ENCODE measurements at places on chromosomes 3 and 15.

DNA sequence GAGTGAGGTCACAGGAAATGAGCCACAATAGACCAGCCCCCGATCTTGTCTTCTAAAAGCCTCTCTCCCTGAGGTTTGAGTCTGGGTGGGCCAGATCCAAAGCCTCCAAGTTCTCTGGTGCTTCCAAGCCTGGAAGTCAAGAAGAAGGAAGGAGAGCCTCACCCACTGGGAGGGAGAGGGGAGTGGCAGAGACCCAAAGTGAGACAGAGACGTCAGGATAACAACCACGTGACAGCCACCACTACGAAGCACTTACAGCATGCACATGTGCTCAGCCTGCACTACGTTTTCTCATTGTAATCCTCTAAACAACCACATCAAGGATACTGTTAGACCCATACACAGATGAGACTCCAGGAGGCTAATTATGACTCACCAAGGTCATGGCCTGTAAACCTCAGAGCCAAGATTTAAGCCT lies 197.3 kb upstream of the LINGO1 start:
- DNase-seq, result no peak

GRCh38 chr3:102006812-102007485 lies 157.6 kb downstream of the NFKBIZ start:
- no peak for DNase-seq

DNA sequence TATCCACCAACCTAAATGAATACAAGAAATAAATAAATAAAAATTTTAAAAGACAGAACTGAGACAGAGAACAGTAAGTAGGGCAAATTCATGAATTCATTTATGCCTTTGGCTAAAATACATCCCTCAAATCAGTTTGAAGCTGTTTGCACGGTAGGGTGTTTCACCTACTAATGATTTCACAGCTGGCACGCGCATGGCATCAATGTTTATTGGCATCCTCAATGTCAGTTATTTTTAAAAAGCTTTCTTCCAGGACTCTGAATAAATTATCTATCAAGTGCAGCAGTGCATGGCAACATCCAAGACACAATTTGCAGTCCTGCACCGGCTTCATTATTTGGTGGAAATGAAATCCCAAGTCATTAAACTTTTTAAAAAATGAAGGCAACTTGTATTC lies 985.2 kb upstream of the ROBO1 start:
- no peak for DNase-seq

GRCh38 chr3:112409041-112409440 lies 76.1 kb downstream of the CD200 start:
- DNase-seq, result no peak

DNA sequence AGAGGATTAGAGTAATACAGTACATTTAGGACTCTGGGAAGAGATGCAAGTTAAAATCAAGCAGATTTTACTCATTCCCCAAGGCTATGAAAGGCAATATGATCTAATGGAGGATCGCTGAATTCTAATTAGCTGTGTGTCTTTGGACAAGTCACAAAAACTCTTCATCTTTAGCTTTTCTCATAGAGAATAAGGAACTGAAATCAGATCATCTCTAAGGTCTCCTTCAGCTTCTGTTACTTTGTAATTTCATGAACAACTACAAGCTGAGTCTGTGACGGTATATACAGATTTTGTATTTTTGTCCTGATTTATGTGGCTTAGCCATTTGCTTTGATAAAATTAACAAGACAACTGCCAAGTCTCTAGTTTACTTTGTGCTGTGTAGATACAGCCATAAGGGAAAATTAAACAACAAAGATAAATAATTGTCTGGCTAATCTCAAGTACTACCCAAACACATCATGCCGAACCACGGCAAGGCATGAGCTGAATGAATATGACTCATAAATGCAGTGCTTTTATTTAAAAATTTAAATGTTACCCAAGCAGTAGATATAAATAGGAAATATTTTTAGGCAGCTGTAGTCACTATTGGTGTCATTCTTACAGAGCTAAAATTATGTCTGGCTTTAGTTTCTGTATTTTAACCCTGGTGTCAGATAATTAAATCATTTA lies 81.5 kb downstream of the GAP43 start:
- DNase-seq, result no peak

GRCh38 chr3:117661818-117662095 lies 952.2 kb downstream of the TUSC7 start:
- no peak for DNase-seq

DNA sequence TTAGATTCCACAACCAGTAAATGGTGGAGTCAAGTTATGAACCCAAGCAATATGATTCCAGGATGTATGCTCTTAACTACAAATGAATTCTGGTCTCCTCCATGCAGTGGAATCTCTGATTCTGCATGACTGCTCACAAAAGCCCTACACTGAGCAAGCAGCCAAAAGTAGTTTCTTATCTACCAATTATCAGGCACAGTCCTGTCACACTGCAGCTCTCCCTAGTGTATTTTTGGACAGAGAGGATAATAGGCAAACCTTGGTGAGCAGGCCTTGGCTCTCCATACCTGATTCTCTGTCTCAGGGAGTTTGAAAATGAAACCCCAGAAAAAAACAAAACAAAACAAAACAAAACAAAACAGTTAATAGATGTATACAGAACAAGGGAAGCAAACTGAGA lies 3.5 kb upstream of the SSR3 start:
- no peak for DNase-seq

- no peak for DNase-seq
These were observed 103.8 kb downstream of the CHCHD6 start for GRCh38 chr3:126807795-126808194.

DNA sequence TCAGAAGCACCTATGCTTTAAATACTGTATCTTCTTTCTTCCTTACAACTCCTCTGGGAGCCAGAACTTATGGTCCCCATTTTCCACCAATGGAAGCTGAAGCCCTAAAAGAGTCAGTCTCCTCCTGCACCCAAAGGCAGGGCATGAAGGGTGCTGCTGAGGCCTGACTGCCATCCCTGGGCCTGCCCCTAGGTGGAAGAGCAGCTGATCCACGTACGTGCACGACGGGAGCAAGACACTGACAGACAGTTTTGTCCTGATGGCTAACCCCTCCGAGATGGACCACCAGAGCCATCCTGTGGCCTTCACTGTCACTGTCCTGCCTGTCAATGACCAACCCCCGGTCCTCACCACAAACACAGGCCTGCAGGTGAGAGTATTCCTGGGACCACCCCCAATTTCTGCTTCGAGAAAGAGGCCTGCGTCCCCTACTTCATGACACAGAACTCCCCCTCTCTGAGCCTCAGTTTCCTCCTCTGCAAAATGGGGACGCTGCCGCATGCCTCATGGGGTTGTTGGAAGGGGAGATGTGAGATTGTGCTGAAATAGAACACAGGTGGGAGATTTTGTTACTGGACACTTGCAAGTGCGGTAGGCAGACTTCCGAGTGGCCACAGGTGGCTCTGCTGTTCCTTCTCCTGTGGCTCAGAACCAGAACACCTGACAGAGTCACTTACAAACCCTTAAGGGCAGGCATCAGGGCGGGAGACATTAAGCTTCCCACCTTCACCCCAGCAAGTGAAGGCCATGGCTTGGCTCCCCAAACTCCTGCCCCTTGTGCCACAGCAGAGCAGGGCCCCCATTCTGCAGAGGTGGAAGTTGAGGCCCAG lies 175.4 kb downstream of the TBC1D2B start:
- DNase-seq, result no peak

GRCh38 chr15:78702609-78703333 lies 61.8 kb upstream of the CHRNB4 start:
- DNase-seq, result no peak

DNA sequence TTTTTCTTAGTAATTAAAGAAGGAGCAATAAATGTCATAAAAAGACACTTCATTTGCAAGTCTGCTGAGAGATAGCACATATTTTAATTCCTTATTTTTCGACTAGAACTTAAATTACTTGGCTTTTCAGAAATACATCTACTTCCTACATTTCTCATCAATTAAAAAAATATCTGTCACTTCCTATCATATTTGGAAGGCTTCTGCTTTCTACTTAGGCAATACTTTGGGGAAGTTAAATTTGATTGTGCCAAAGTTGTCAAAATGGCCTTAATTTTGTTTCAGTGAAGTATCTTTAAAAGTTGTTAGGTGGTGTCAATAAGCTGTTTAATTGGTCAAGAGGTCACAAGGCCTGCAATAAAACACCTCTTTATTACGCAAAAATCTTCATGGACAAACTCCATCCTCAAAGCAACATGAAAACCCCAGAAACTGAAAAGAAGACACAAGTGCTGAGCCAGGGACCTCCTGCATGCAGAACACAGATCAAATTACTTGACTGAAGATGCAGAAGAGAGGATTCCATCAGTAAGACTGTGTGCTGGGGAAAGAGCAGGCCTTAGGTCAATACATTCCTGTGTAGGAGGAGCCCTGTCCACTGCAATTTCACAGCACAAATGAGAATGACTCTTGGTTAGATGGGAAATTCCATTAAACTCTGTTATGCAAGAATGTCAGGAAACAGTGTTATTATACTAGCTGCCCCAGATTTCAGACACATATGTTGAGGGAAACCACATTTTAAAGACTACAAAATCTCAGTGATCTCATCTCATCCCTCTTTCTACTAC lies 48.0 kb upstream of the FSTL1 start:
- DNase-seq, result no peak

- DNase-seq, result no peak
These were observed 100.1 kb downstream of the EPHB1 start for GRCh38 chr3:134895181-134895580.

DNA sequence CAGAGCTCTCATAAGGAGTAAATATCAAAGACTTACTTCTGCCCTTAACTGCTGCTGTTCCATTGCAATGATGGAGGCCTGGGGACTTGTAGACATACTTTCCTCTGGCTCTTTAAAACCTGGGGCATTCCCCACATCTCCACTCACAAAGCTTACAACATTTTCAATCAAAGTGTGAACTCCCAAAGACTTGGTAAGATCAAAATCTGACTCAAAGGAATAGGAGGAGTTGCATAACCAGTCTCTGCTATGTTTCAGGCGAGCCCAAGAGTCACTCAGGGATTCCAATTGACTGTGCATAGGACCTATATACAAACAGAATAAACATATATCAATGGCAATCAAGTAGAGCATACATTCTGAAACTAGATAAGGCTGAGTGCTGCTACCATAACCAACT lies 101.5 kb downstream of the FBXL22 start:
- DNase-seq, result no peak

GRCh38 chr3:98670020-98670419 lies 76.6 kb upstream of the CPOX start:
- no peak for DNase-seq

DNA sequence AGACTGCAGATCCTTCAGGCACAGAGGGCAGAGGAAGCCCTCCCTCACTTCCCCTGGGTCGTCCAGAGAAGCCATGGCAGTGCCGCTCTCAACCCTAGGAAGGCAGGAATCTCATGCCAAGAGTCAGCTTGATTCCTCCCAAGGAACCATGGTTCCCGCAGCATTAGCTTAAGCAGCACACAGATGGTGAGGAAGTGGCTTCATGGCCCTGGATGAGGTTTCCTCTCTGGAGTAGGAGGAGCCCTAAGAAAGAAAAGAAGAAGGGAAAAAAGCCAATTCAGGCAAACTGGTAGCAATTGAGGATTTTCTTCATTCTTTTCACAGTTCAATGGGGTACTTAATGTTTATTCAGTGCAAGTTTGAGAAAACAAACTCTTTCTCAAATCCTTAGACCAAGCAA lies 2.9 kb downstream of the RBSN start:
- DNase-seq, result no peak

DNA sequence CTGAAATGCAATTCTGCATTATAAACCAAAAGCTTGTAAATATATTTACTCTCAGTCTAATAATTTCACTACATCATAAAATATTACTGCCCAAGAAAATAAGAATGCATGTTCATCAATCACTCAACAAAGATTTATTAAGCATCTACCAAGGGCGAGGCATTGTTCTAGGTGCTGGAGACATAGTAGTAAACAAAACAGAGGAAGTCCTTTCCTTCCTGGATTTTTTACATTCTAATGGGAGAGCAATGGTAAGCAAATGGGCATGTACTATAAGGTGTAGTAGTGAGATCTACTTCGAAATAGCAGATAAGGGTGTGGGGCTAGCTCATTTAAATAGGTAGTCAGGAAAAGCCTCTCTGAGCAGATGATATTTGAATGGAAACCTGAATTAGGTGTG lies 10.8 kb upstream of the ZFYVE19 start:
- DNase-seq, result no peak

DNA sequence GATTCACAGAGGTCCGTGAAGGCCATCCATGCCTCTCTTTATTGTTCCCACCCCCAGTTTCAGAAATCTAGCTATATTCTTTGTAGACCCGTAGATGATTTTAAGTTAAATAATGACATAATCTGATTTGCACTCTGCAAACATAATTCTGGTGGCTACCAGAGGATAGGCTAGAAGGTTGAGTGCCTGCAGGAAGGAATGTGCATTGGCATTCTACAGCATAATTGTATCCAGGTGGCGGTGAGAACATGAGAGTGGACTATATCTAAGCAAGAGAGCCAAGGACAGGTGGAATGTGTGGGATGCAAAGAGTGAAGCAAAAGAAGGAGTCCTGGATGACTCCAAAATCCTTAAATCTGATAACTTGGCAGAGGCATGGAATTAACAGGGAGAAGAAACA lies 298.5 kb upstream of the MME start:
- DNase-seq, result no peak

DNA sequence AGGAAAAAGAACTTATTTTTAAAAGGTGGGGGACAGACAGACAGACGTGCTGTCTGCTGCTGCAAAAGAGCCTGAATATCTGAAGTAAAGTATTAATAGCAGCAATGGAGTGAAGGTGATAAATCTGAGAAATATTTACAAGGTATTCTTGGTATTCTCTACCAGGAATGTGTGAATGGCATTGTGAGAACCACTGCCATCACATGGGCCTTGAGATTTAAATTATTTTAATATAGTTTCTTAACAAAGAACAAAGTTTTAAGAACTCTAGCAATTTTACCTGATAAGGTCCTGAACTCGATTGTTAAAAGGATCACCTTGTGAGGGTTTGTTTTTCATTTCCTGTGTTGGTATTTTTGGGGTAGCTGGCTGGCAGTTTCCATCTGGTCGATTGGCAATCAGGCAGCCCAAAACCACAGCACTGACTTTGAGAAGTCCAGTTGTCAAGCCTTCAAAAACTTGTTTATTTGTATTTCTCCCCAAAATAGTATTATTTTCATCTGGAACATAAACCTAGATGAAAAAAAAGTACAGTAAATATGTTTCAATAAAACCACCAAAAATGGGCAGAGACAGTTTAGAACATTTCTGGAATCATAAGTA lies 97.3 kb downstream of the ISL2 start:
- DNase-seq, result no peak

- DNase-seq, result no peak
These were observed 873.5 kb downstream of the OTOL1 start for GRCh38 chr3:162370141-162370540.

DNA sequence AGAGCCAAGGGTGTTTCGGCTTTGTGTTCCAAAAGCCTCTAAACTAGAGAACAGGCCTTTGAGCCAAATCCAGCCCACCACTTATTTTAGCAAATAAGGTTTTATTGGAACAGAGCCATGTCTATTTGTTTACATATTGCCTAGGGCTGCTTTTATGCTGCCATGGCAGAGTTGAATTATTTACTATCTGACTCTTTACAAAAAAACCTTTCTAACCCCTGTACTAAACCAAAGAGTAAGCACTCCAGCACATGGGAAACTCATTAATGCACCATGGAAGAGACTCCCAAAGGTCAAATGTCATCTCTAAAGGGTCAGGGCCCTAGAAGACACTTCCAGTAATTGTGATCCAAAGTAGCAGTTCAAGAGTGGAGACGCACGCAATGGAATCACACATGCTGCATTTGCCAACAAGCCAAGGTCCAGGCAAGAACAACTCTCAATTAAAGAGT lies 22.3 kb downstream of the OSBPL10 start:
- DNase-seq, result no peak

- DNase-seq, result no peak
These were observed 330.3 kb downstream of the SHQ1 start for GRCh38 chr3:72517921-72518424.

- DNase-seq, result no peak
These were observed 413.5 kb downstream of the MECOM start for GRCh38 chr3:169250000-169250399.
